ENCODE measurements at places on chromosomes 1 and 21.

- no peak for DNase-seq
These were observed 48.9 kb downstream of the INKA2 start for GRCh38 chr1:111690306-111690617.

GRCh38 chr1:247088967-247089366 lies 10.4 kb upstream of the ZNF670 start:
- no peak for DNase-seq

DNA sequence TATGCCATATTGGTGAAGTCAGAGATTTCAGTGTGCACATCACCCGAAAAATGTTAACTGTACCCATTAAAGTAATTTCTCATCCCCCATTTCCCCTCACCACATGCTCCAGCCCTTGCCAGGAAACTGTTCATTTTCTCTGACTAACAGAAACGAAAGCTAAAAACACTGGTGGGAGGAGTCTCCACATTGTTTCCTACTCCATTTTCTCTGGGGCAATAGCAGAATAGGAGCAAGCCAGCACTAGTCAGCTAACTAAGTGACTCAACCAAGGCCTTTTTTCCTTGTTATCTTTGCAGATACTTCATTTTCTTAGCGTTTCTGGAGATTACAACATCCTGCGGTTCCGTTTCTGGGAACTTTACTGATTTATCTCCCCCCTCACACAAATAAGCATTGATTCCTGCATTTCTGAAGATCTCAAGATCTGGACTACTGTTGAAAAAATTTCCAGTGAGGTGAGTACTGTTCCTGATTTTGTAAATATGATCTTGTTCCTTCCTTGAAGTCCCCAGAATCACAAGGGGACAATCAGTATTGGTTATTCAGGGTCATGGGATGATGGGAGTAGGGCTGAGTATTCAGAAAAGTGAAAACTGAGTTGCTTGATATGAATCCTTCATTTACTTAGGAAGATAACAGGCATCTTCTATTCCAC lies at the start of gene IFI16:
TSS of gene IFI16 (plus strand) at position 204 of the 658 bp plus-strand sequence. CDS start 4,774 bp downstream, outside the sequence.
- DNase-seq = no peak

- DNase-seq = no peak
These were observed 6.9 kb upstream of the PROX1 start for GRCh38 chr1:213980906-213981305.

DNA sequence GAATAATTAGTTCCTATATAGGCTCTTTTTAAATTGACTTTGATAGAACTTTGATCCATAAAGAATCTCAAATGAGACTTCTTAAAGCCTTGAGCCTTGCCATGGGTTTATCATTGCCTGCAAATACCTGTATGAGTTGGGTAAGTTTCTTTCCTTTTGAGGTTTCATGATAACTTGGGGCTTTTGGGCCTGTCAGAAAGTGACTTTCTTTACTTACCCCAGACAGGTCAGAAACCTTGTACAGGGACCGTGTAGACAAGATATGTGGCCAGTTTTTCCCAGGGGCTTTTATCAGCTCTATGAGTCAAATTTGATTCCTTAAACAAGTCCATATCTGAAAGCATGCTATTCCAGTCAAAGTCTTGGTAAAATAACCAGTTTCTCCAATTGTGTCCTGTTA lies 17.3 kb downstream of the KCTD3 start:
- no peak for DNase-seq

DNA sequence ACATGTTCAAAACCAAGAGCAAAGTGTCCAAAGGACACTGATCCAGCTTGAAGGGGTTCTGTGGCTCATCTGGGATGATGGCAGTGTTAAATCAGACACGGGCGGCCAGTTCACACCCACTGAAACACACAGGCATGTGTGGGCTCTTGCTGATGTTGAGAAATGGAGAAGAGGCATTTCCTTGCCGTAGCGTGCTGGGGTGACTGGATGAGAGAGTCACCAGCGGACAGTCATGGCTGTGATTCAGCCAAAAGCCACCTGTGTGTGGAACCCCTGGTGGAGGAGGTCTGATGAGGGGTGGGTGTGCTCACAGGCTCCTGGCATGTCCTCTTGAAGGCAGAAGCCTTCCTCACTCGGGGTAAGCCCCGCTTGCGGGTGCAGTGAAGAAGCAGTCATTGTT lies 7.2 kb downstream of the C1orf35 start:
- DNase-seq = no peak

DNA sequence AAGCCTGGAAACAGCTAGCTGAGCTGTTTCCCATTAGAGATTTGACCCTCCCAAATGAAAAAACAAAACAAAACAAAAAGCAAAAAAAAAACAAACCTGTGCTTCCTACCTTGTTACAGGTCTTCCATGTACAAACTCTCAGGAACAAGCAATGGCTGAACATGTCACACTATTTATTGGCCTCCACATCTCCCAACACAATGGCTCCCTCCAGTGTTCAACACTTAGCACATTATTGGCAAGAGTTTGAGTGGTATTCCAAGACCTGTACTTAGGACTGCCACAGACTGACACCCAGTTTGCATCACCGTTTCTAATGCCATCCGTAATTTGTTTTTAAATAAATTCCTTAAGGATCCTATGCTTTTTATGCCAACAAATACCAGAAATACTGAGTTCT lies 195.0 kb upstream of the OLFM3 start:
- no peak for DNase-seq

GRCh38 chr1:1916851-1917251 lies 1.8 kb downstream of the CALML6 start:
- DNase-seq = no peak

- no peak for DNase-seq
These were observed 113.0 kb downstream of the CRYAA start for GRCh38 chr21:43281661-43282357.

- no peak for DNase-seq
These were observed 12.6 kb upstream of the PSMA5 start for GRCh38 chr1:109438798-109439297.

- no peak for DNase-seq
These were observed 929 bp upstream of the FOXJ3 start for GRCh38 chr1:42335809-42336518.

DNA sequence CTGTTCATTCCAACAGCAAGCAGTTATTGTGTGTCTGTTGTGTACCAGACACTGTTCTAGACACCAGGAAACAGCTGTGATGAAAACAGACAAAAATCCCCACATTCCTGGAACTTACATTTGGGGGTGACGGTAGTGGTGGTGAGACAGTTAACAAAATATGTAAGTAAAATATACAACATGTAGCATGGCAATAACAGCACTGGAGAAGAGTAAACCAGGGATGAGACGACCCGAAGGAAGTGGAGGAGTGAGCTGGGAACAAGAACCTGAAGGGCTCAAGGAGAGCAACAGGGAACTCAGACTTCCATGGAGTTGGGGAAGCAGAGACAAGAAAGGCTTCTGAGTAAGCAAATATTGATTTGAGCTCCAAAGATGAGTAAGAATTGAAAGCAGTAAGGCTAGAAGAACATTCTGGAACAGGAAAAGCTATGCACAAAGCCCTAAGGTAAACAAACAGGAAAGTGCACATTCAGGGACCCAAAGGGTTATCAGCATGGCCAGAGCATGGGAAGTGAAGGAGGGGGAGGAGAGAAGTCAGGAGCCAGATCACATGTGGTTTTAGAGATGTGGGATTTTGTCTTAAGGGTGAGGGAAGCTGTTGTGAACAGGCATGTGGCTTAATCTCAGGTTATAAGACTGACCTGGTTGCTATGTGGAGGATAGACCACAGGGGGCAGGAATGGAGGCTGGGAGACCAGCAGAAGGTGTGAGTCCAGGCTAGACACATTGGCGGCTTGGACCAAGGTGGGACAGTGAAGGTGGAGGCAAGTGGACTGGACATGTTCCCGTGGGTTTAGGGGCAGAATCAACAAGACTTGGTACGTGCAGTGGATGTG lies 7.3 kb downstream of the CSF1 start:
- DNase-seq = no peak

DNA sequence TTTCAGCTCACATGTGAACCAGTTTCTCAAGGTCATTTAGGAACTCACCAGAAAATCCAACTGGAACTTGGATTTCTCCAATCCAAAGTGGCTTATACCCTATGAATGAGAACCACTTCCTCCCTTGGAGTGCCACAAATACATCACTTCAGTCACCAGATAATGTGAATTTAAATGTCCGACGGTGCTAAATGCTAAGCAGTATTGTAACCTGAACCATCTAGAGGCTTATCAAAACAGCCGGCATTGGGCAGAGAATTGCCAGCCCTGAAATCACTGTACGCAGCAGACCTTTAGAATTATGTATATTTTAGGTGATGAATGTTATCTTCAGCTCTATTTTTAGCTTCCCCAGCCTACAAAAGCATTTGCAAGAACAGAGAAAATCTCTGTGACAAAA lies 76.8 kb upstream of the COX20 start:
- DNase-seq = no peak
